ENCODE measurements at places on chromosomes 11 and 22.

DNA sequence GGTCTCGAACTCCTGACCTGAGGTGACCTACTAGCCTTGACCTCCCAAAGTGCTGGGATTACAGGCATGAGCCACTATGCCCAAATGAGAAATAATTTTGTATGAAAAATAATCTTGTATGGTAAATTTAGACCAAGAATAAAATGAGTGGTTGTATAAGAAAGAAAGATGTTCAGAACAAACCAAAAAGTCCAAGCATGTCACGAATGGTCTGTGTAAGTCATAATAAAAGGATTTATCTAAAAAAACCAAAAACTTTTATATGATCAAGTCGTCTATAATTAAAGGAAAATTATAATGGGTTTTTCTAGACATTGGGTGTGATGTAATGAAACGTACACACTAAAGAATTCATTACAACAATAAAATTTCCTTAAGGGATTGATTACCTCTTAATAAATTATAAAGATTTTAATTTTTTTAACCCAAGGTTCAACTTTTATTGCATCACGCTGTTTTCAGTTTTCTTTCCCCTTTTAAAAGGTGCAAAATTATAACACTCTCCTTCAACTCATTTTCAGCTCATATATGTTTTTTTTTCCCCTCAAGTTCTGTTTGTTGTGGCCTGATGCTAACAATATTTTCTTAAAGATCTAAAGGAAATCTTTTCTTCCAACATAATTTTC lies 8.9 kb upstream of the AQP11 start:
- no peak for DNase-seq

DNA sequence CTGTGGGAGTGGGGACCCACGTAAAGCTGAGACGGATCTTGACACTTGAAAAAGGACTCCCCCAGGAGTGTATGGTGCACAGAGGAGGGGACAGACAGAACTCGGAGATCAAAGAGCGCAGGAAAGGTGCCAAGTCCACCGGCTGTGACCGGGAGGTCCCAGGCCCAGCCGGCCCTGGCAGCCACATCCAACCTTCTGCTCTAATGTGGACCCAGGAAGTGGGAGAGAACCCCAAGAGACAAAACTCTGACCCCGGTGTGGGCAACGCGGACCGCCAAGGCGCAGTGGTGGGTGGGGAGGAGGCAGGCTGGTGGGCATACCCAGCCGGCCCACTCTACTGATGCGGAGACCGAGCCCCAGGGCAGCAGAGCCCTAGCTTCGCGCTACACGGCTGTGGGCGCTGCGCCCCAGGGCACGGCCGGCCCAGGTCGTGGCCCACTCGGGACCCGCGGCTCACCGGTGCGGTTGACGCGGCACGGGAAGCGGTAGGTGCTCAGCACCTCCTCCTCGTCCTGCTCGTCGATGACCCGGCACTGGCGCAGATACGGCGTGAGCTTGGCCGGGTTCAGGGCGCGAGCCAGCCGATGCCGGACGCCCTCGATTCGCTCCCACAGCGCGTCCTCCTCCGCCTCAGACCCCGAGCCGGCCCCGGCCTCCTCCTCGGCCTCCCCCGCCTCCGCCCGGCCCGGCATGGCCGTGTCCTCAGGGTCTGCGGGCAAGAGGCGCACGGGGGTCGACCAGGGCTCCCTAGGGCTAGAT lies 527 bp downstream of the CARD10 start:
- no peak for DNase-seq

DNA sequence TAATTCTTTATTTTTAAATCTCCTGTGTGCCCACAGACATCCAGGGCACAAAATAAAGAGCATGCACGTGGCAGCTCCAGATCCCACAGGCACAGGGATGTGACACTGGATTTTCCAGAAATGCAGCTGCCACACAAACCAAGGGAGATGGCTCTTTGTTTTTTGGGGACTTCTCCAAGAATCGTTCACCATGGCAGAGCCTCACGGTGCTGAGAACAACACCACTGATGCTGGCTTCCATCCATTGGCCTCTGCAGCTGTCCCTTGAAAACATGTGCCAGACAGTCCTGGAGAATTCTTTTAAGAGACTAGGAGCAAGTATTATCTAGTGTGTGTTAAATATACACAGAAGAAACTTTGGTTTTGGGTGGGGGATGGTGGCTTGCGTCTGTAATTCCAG lies 108.4 kb upstream of the SLC22A12 start:
- DNase-seq = no peak

GRCh38 chr11:73856031-73856567 lies 20.5 kb downstream of the COA4 start:
- DNase-seq = no peak

- no peak for DNase-seq
Observed at GRCh38 chr11:117430293-117430955, 102.8 kb downstream of the CEP164 start.

DNA sequence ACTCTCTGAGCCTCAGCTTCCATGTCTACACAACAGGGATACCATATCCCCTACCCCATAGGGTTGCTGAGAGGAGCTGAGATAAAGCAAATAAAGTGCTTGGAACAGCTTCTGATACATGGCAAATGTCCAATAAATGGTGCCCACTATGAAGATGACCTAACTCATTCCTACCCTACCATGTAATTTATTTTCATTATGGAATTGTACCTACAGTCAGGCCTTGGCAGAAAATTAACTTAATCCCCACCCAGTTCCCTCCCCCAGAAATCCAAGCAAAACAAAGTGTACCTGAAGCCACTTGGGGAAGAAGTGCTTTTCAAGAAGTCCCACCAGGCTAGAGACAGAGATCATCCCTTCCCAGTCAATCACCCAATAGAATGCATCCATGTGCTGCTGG lies 10.8 kb downstream of the SRRD start:
- DNase-seq = no peak

DNA sequence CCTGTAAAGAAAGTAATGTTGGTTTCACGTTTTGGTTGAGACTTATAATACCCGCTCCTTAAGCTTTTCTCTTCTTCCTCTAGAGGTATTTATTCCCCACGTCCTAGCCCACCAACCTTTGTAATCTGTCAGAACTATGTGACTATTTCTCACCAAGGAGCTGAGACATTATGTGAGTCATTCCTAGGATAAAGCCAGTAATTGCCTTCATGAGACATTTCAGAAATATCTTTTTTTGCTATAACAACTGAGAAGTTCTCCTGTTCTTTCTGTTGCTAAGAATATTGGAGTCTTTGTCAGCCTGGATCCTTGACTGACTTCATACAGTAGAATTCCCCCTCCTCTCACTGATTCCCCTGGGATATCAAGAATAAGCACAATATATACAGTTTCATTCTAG lies 1497.0 kb upstream of the TENM4 start:
- no peak for DNase-seq

DNA sequence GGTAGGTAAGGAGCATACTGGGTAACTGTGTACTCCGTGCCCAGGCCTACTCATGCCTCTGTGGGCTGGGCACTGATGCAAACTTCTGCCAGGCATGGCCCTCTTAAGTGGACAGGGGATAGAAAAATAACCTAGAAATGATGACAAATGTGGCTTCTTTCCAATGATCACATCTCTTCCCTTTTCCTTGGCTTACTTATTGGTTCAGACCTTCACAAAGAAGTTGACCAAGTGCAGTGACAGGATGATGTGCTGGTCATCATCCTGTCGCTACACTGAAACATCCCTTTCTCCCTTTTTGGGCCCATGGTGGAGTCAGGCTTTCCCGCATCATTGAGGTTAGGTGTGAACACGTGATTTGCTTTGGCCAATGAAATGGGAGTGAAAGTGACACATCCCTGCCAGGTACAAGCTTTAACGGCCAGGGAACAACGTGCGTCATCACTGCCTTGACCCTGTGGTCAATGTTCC lies 31.8 kb upstream of the APOBEC3A start:
- no peak for DNase-seq

DNA sequence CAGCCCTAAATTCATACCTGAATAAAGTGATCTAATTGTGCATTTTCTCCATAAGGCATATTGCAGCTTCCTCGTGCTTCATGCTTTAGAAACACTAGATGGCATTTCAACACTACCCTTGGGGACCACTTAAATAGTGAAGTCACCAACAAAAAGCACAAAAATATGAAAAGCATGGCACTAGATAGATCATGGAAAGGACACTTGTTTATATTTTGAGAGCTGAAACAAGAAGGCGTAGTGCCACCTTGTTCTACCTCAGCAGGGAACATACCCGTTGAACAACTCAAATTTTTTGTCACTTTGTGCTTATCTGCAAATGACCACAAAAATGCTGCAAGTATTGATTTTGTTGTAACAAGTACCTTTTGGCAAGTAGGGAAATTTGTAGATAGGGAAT lies 8.6 kb downstream of the TBCEL start:
- DNase-seq = no peak

DNA sequence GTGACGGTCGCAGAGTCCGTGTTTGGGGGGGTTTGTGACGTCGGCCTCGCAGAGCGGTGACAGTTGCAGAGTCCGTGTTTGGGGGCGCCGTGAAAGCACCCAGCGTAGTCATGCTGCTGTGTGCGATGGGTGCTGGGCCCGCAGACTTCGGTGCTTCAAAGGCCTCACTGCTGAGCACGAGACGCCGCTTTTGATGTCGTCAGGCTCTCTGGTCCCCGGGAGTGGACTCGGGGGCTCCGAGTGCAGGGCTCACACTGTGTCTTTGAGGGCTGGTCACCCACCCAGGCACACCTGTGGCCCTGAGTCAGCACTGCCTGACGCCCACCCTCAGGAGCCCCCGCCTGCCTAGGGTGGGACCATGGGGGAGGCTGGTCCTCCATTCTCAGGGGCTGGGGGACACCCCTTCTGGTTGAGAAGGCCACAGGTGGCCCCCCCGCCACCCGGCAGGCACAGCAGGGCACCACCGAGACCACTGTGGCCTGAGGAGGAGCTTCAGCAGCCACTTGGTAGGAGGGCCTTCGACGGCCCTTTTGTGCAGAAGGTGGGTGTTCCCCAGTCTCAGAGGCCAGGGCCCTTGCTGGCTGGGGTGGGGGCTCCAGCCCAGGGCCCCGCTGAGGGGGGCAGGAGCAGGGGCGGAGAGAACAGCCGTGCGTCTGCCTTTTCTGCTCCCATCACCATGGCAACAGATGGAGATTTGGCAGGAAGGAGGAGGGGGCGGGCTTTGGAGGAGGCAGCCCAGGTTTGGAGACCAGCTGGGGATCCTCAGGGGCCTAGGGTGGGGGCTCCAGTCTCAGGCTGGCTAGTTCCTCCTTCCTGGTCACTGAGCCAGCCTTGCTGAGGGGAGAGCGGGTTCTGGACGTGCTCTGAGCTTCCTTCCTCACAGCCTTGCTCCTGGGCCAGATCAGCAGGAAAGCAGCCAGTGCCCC lies 20.9 kb downstream of the BRSK2 start:
- no peak for DNase-seq

DNA sequence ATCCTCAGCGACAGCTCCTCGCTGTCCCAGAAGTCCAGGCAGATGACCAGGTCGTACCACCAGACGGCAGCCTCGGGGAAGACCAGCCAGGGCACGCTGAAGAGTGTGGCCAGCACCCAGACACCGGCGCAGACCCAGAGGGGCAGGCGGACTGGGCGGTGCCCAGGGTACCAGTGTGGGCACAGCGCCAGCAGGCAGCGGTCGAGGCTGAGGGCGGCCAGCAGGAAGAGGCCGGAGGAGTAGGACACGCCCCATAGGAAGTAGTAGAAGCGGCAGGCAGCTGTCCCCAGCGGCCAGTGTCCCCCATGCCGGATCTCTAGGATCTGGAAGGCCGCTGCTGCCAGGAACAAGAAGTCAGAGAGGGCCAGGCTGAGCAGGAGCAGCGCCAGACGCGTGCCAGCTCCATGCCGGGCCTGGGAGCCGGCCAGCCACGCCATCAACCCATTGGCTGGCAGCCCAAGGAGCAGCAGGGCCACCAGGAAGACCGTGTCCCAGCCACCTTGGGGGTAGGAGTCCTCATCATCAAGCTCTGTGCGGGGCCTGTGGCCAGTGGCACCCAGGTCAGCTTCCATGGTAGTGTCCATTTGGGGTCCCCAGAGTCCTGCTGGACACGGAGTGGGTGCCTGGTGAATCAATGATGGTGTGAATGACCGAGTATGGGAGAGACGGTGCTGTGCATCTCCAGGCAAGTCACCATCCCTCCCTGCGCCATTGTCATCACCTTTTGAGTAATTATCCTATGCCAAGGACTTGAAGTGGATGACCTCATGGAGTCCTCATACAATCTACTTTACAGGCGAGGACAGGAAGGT lies at the start of gene GPR152:
TSS of gene GPR152 (minus strand) at position 589 of the 812 bp plus-strand sequence. CDS start at position 584, 5 bp downstream.
- no peak for DNase-seq

GRCh38 chr22:48960576-48960975 lies 867.1 kb downstream of the BRD1 start:
- DNase-seq = no peak

GRCh38 chr11:32154275-32154674 lies 63.4 kb downstream of the RCN1 start:
- DNase-seq = no peak

GRCh38 chr11:27122001-27122400 lies 81.4 kb downstream of the BBOX1 start:
- no peak for DNase-seq

- no peak for DNase-seq
Observed at GRCh38 chr11:74673693-74674360, 57.4 kb downstream of the CHRDL2 start.

DNA sequence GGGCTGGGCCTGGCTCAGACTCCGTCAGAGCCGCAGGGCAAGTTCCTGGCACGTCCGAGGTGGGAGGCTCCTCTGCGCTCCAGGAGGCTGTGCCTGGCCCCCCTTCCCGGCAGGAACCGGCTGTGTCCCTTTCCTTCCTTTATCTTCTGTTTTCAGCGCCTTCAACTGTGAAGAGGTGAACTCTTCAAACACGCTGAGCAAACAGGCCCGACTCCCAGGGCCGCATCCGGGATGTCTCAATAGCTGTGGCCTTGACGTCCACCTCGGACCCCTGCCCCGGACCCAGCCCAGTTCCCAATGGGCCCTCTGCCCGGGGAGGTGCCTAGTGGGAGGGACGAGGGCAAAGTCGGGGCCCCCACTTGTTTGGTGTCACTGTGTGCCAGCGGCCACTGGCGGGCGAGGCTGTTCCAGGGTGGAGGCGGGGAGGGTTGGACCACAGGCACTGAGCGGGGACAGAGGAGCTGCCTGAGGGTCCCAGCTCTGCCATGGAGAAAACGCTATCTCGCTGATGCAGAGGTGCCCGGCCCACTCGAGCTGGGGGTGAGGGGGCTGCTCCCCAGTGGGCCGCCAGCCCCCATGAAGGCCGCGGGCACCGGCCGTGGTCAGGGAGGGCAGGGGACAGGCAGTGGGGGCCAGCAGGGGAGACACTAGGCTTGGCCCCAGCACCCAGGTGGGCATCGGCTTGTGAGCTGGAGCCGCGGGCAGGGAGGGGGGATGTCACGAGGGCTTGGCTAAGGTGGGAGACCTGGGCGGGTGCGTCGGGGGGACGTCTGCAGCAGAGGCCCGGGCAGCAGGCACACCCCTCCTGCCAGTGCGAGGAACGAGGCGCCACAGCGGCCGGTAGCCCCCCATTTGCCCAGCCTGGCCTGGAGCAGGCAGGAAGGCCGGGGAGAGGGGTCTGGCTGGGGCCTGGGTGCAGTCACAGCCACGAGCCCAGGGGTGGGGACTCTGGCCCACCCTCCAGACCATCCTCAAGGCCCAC lies 2.7 kb upstream of the MUC5B start:
- no peak for DNase-seq

DNA sequence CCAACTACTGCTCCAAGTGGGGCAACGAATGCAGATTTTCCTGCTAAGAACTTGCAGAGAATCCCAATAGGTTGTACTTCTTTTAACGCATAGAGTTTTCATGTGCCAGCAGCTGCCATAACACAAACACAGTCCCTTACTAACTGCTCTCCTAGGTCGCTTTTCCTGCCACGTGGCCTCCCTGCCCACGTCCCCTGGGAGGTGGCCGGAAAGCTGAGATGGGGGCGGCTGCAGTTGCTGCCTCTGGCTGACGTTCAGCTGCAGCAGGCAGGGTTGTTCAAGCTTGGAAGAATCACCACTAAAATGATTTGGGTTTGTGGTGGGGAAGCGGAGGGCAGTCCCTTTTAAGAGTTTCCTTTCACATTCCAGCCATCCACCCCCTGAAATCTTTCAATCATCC lies 39.3 kb downstream of the ZNF202 start:
- DNase-seq = no peak
